Activated T-helper 2 cell treated with anti-CD3 and anti-CD28 coated beads, Interferon-gamma antibody, Interleukin-2, Interleukin-4, amounts not matched to agents 10 μg/mL and 5 μg/mL and 100 μg/mL, durations not matched to agents 14 hours and 24 hours and 36 hours (primary cell): ENCODE measurements at places on chromosomes 5 and 9. TPM values are rescaled to one million over a fixed set of nuclear protein-coding genes. Genes with fewer than 3 reads are reported as not detected.

GRCh38 chr9:33297432-33297831, 7.1 kb downstream of the NFX1 start:
- H3K4me1 ChIP-seq: peaks cover 61% of the 10 kb centered on the region
- peaks cover 80% of the 10 kb centered on the region for H3K36me3 ChIP-seq
- H3K4me3 ChIP-seq: peak overlapping the region; percentile 28
- no peaks in the 10 kb centered on the region for H3K27me3 ChIP-seq
- H3K27ac ChIP-seq: peak overlapping the region; percentile 81
- DNase-seq: no peak

- no peaks in the 10 kb centered on the region for H3K4me1 ChIP-seq
- peaks cover 12% of the 10 kb centered on the region for H3K27me3 ChIP-seq
- DNase-seq: no peak
- no peak overlapping the region for H3K4me3 ChIP-seq
- no peaks in the 10 kb centered on the region for H3K36me3 ChIP-seq
- no peak overlapping the region for H3K27ac ChIP-seq
Observed at GRCh38 chr5:65895891-65896290, 30.5 kb upstream of the ERBIN start.

GRCh38 chr9:126947529-126947928, 32.9 kb downstream of the RALGPS1 start:
- H3K27ac ChIP-seq: no peak overlapping the region
- no peaks in the 10 kb centered on the region for H3K36me3 ChIP-seq
- peaks cover 25% of the 10 kb centered on the region for H3K27me3 ChIP-seq
- DNase-seq: no peak

DNA sequence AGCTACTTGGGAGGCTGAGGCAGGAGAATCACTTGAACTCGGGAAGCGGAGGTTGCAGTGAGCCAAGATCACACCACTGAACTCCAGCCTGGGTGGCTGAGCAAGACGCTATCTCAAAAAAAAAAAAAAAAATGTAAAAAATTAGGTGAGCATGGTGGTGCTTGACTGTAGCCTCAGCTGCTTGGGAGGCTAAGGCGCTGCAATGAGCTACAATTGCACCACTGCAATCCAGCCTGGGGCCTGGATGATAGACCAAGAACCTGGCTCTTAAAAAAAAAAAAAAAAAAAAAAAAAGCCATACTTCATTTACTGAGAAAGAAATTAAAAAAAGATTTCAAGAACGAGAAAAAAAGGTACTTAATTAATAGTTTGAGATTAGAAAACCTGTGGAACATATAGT, 62.1 kb downstream of the SVEP1 start:
- no peak for DNase-seq
- no peaks in the 10 kb centered on the region for H3K36me3 ChIP-seq
- no peaks in the 10 kb centered on the region for H3K27me3 ChIP-seq
- no peak overlapping the region for H3K4me3 ChIP-seq

- no peaks in the 10 kb centered on the region for H3K27me3 ChIP-seq
- no peak for DNase-seq
- H3K4me3 ChIP-seq: no peak overlapping the region
- H3K27ac ChIP-seq: no peak overlapping the region
Observed at GRCh38 chr5:172123269-172123692, 64.7 kb downstream of the STK10 start.

- no peak for DNase-seq
- no peak overlapping the region for H3K27ac ChIP-seq
- H3K36me3 ChIP-seq: no peaks in the 10 kb centered on the region
- H3K4me3 ChIP-seq: no peak overlapping the region
- H3K27me3 ChIP-seq: no peaks in the 10 kb centered on the region
- H3K4me1 ChIP-seq: peaks cover 24% of the 10 kb centered on the region
Observed at GRCh38 chr9:130768891-130769403, 66.1 kb upstream of the ABL1 start.

- H3K27ac ChIP-seq: no peak overlapping the region
- no peak overlapping the region for H3K4me3 ChIP-seq
- no peaks in the 10 kb centered on the region for H3K36me3 ChIP-seq
- H3K4me1 ChIP-seq: no peaks in the 10 kb centered on the region
Observed at GRCh38 chr5:73032635-73033034, 76.8 kb downstream of the FCHO2 start.

- no peaks in the 10 kb centered on the region for H3K27me3 ChIP-seq
- no peak overlapping the region for H3K4me3 ChIP-seq
- no peaks in the 10 kb centered on the region for H3K36me3 ChIP-seq
- H3K27ac ChIP-seq: no peak overlapping the region
Observed at GRCh38 chr5:83256091-83256780, 178.9 kb downstream of the XRCC4 start.

DNA sequence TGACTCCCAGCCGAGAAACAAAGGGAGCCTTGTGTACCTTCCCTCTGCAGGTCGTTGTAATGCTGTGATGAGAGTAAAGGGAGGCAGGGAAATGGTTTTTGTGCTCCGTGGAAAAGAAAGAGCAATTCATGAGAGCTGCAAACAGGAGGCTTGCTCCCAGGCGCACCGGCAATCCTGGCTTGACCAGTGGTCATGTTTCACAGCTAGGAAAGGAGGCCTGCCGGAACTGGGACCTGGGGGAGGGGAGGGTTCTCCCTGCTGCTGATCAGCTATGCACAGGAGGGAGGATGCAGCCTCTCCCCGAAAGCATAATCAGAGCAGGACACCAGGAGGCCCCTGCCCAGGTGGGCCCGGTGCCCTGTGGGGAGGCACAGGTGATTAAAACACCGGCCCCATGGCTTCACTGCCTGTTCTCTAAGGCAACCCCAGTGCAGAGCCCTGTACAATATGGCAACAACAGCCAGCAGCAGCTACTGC, 131.3 kb downstream of the ZDHHC21 start:
- H3K27ac ChIP-seq: no peak overlapping the region
- peaks cover 9% of the 10 kb centered on the region for H3K4me1 ChIP-seq
- H3K4me3 ChIP-seq: no peak overlapping the region
- DNase-seq: no peak
- H3K27me3 ChIP-seq: peaks cover 5% of the 10 kb centered on the region

- H3K27me3 ChIP-seq: no peaks in the 10 kb centered on the region
- no peak for DNase-seq
- H3K4me1 ChIP-seq: no peaks in the 10 kb centered on the region
- H3K27ac ChIP-seq: no peak overlapping the region
Observed at GRCh38 chr9:116270546-116270945, 117.0 kb downstream of the PAPPA start.

GRCh38 chr9:96219026-96219899, 82.7 kb downstream of the HSD17B3 start:
- H3K4me1 ChIP-seq: peaks cover 13% of the 10 kb centered on the region
- no peak overlapping the region for H3K27ac ChIP-seq
- H3K27me3 ChIP-seq: peaks cover 59% of the 10 kb centered on the region
- H3K36me3 ChIP-seq: no peaks in the 10 kb centered on the region
- peak; percentile 14 for DNase-seq

DNA sequence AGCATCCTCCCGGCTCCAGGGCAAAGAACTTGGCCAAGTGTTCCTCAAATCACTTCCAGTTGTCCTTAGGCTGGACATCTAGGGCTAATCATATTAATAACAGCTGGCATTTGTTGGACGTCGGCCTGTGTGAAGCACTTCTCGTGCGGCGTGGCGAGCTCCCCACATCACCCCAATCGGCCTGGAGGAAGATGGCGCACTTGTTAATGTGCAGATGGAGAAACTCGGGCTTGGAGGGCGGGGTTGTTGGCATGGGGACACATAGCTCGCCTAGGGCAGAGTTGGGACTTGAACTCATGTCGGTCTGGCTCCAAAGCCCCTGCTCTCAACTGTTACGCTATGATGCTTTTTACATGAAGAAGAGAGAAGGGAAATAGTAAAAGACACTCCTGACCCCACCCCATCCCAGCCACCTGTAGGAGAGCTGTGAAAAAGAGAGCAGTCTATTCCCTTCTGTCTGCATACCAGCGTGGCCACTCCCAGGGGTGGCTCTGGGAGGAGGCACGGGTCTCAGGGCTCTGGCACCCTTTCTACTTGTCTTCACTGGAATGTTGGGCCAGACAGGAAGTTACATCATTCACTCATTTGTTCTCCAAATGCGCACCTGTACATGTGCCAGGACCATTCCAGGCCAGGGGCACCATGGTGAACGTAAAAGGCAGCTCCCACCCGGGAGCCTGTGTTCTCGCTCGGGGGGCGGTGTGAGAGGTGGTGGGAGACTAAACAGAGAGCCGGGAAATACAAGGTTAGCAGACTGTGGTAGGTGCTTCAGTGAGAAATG, 12.8 kb upstream of the NUP214 start:
- DNase-seq: no peak
- H3K27ac ChIP-seq: no peak overlapping the region
- H3K4me1 ChIP-seq: no peaks in the 10 kb centered on the region
- no peak overlapping the region for H3K4me3 ChIP-seq

GRCh38 chr5:95781101-95781583, 41.4 kb downstream of the GLRX start:
- peak overlapping the region; percentile 41 for H3K4me3 ChIP-seq
- H3K4me1 ChIP-seq: peaks cover 19% of the 10 kb centered on the region
- peaks cover 7% of the 10 kb centered on the region for H3K27me3 ChIP-seq
- DNase-seq: peak; percentile 52

- H3K27ac ChIP-seq: peak overlapping the region; percentile 78
- no peak for DNase-seq
- peak overlapping the region; percentile 66 for H3K4me3 ChIP-seq
- peaks cover 91% of the 10 kb centered on the region for H3K36me3 ChIP-seq
- peaks cover 82% of the 10 kb centered on the region for H3K4me1 ChIP-seq
Observed at GRCh38 chr5:157549283-157549629, 26.3 kb downstream of the ADAM19 start.

- no peak overlapping the region for H3K4me3 ChIP-seq
- H3K27me3 ChIP-seq: peaks cover 37% of the 10 kb centered on the region
- no peaks in the 10 kb centered on the region for H3K36me3 ChIP-seq
Observed at GRCh38 chr5:140145818-140146522, 20.2 kb downstream of the IGIP start.

- no peak overlapping the region for H3K27ac ChIP-seq
- no peak overlapping the region for H3K4me3 ChIP-seq
- no peaks in the 10 kb centered on the region for H3K36me3 ChIP-seq
- DNase-seq: no peak
- H3K4me1 ChIP-seq: no peaks in the 10 kb centered on the region
Observed at GRCh38 chr9:16637911-16638310, 232.6 kb downstream of the BNC2 start.

DNA sequence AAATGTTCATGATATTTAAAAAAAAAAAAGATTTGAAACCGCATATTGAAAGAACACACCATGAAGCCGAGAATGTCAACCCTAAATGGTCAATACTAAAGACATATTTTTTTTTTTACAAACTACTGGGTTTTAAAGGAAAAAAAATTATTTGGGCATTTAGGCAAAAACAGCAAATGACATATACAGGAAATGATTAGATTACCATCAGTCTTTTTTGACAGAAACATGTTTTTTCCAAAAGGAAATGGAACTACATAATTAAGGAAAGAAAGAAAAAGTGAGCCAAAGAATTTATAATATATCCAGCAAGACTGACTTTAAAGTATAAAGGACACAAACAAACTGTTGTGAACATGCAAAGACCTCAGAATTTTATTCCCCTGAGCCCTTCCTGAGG, 56.7 kb downstream of the RALGPS1 start:
- peaks cover 42% of the 10 kb centered on the region for H3K27me3 ChIP-seq
- H3K4me1 ChIP-seq: peaks cover 4% of the 10 kb centered on the region
- no peak overlapping the region for H3K27ac ChIP-seq
- no peak for DNase-seq

GRCh38 chr5:75656311-75657003, 45.2 kb downstream of the ANKDD1B start:
- no peaks in the 10 kb centered on the region for H3K36me3 ChIP-seq
- H3K27me3 ChIP-seq: no peaks in the 10 kb centered on the region
- no peak for DNase-seq
- H3K4me1 ChIP-seq: peaks cover 6% of the 10 kb centered on the region
- no peak overlapping the region for H3K4me3 ChIP-seq

DNA sequence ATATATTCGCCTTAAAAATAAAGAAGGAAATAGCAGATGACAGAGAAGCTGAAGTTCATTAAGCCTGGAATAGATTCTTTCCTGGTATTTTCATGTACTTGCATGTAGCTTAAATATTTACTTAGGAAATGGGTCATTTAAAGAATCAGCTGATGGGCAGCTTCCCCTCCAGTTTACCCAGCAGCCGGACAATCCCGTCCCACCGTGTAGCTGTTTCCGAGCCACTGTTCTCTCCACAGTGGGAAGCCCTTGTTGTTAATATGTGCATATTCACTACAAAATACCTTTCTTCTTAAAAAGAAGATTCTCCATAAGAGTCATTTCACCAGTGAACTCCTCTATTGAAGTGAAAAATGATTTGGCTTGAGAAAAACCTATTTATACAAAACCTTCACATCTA, 187.0 kb downstream of the FANCC start:
- no peak for DNase-seq
- H3K36me3 ChIP-seq: no peaks in the 10 kb centered on the region
- no peak overlapping the region for H3K27ac ChIP-seq
- peaks cover 7% of the 10 kb centered on the region for H3K4me1 ChIP-seq
- H3K4me3 ChIP-seq: no peak overlapping the region

GRCh38 chr9:114798780-114799427, 6.9 kb downstream of the TNFSF15 start:
- no peak for DNase-seq
- H3K27ac ChIP-seq: no peak overlapping the region
- H3K27me3 ChIP-seq: peaks cover 29% of the 10 kb centered on the region

DNA sequence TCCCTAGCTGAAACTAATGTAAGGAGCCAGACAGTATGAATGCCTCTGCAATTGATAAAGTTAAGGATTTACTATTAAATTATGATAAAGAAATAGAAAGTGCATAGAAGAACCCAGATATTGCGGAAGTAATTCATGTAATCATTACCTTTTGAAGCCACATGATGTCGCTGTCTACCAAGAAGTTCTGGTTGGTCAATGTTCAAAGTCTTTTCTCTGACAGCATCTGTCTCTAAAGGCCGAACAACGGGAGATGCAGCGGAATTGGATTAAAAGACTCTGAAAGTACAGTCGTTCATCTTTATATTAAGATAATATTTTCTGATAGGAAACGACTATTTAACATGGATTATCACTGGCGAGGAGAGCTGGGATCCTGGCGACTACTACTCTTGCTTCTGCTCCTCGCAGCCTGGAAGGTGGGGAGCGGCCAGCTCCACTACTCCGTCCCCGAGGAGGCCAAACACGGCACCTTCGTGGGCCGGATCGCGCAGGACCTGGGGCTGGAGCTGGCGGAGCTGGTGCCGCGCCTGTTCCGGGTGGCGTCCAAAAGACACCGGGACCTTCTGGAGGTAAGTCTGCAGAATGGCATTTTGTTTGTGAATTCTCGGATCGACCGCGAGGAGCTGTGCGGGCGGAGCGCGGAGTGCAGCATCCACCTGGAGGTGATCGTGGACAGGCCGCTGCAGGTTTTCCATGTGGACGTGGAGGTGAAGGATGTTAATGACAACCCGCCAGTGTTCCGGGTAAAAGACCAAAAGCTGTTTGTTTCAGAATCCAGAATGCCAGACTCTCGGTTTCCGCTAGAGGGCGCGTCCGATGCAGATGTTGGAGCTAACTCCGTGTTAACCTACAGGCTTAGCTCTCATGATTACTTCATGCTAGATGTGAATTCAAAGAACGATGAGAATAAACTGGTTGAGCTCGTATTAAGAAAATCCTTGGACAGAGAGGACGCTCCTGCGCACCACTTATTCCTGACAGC, at the start of gene PCDHA8:
Gene PCDHA8, plus strand, starts transcription at position 210 of the 985 bp plus-strand sequence. Its CDS starts 135 bp downstream, at position 345.
- DNase-seq: no peak
- no peaks in the 10 kb centered on the region for H3K36me3 ChIP-seq
- no peaks in the 10 kb centered on the region for H3K27me3 ChIP-seq

Gene FAM78A
- 55.3 and 55.5 TPM in 2 replicates for total RNA-seq

Gene IRGM
- total RNA-seq: 1.7 and 1.8 TPM in 2 replicates

Gene SCGB3A2
- not detected in 2 replicates for total RNA-seq

Gene PCDHA11
- not detected in 2 replicates for total RNA-seq

Gene TAF11L10
- total RNA-seq: not detected in 2 replicates

Gene DBH
- not detected in 2 replicates for total RNA-seq

Gene DENND1A
- 15.1 and 20.0 TPM in 2 replicates for total RNA-seq

Gene MZB1
- 48.3 and 53.6 TPM in 2 replicates for total RNA-seq

Gene TMEM252
- not detected in 2 replicates for total RNA-seq
